Activated T-cell treated with anti-CD3 and anti-CD28 coated beads, Interleukin-2, amount 50 U/mL, for 24 hours (primary cell): ENCODE measurements at places on chromosomes 5 and 9.

GRCh38 chr9:28929433-28929832, 1356.2 kb upstream of the C9orf72 start:
- DNase-seq = no peak

GRCh38 chr5:112257005-112257404, 162.1 kb downstream of the EPB41L4A start:
- no peak for DNase-seq

DNA sequence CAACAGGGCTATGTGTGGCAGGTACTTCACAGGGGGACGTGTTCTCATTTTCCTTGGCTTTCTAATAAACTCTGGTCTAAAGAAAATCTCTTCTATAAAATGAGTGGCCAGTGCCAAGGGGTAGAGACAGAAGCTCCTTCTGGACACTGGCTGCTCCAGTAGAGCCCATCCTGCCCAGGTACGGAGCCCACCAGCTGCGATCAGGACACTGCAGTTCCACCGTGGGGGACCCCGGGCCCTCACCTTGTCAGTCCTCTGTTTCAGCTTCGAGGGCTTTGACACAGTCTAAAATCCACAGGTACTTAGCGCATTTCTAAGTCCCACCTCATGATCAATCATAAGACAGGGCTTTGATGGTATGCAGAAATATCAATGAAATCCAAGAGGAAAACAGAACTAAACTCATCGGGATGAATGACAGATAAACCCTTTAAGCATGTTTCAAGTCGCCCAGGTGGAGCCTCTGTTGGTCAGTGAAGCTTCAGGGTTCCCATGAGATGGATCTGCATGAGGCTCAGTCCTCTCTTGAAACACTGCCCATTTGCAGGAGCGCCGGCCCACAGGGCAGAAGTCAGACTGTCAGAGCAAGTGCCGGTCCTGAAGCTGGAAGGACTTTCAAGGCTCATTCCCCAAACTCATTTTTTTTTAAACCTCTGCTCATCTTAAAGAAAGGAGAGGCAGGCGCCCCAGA, 20.3 kb upstream of the TERT start:
- peak; percentile 25 for DNase-seq

DNA sequence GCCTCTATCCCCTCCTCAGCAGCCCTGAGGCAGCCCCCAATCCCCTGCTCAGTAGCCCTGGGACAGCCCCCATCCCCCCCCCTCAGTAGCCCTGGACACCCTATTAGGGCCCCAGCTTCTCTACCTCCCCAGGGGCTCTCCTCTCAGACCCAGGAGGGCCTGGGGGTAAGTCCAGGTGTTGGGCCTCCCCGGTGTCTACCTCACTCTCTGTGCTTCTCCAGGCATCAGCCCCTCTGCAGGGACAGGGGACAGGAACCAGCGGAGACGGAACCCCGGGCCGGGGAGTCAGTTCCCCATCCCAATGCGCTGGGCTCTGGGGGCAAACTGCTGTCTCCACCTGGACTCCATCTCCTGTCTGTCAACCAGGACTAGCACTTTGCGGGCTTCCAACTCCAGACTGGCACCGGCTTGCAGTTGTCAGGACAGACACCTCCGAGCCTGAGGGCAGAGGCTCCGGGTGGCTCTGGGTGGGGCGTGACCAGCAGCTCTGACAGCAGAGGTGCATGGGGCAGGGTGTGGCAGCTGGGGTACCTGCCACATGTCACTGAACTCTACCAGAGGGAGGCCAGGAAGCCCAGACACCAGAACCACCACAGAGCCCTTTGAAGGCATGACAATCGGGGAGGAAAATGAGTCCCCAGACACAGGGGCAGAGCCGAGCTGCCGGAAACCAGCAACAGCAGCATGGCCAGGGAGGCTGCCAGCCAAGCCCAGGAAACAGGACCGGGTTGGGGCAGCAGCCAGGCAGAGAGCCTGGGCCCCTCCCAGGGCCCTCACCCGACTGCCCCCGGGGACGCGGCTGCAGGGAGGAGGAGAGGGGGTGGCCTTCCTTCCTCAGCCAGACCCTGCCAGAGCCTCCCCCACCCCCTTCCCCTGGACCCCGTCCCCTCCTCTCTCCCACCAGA, 17.7 kb upstream of the UBAC1 start:
- DNase-seq = peak; percentile 57

DNA sequence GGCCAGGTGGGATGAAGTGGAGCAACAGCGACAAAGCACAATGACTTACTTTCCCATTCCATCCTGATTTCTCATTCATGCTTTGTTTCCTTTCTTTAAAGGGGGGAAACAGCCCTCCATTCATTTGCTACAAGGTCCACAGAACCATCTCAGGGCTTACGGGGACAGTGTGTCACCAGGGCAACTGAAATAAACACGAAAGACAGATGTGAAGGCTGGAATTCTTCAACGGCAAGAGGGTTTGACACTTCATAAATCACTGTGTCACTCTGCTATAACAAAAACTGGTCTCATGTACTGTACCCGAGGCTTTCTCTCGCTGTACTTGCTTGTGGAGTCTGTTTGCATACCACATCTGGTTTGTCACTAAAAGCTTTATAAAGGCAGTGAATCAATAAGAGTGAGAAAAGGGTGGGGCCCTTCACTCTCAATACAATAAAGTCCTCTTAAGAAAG, 150.8 kb downstream of the EFNA5 start:
- DNase-seq = no peak

GRCh38 chr5:33227247-33227646, 213.5 kb upstream of the TARS1 start:
- no peak for DNase-seq

DNA sequence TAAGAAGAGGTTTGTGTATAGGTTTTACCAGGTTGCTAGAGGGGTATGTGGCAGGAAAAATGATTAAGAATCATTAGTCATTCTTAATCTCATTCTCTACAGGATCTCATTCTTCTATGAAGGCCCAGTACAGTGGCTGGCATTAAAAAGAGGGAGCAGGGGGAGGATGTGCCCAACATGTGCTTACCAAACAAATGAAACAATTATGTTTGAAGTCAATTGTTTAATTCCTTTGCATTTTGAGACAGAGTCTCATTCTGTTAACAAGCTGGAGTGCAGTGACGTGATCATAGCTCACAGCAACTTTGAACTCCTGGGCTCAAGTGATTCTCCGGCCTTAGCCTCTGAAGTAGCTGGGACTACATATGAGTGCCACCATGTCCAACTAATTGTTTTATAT, 23.0 kb downstream of the FNIP1 start:
- DNase-seq = no peak

DNA sequence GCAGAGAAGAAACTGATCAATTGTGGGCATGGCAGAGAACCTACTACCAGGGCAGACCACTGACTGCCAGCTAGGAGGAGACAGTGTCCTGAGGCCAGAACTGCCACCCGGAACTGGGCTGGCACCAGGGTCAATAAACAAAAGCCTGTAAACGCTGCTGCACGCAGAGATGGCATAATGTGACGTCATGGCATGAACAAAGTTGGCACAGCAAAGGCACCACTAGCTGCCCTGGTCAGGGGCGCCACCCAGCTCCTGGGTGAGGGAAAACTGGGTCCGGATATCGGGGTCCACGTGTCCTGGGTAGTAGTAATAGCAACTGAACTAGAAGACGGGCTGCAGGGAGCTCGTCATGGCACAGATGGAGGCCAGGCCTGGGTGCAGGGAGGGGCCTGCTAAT, 32.1 kb downstream of the DYNC2I2 start:
- DNase-seq = no peak

GRCh38 chr5:55720188-55720703, 8.1 kb upstream of the SLC38A9 start:
- DNase-seq = no peak

DNA sequence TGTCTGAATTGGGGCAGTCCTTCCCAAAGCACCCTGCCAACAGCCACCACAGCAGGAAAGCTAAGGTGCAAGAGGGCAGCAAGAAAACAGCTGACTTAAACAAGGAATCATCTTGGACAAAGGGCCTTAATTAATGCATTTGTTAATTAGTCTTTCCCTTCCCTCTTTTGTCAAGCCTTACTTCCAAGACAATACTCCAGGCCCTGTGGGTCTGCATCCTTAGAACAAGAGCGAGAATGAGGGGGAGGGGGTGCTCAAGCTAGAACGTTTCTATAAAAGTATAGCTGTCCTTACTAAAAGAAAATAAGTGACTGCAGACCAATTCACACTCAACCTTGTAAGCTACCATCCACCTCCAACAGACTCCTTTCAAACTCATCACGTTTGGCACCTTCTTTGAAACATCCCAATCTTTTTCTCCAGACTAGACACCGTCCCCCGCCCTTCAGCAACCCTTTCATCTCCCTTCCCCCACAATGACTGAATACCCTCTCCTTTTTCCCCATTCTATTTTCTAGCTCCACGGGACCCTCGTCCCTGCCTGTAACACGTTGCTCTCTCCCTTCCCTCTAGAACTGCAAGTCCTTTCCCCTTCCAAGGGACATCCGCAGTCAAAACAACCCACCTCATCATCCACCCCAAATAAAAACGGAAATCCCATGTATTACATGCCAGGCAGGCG, 85.7 kb upstream of the RNF38 start:
- no peak for DNase-seq

DNA sequence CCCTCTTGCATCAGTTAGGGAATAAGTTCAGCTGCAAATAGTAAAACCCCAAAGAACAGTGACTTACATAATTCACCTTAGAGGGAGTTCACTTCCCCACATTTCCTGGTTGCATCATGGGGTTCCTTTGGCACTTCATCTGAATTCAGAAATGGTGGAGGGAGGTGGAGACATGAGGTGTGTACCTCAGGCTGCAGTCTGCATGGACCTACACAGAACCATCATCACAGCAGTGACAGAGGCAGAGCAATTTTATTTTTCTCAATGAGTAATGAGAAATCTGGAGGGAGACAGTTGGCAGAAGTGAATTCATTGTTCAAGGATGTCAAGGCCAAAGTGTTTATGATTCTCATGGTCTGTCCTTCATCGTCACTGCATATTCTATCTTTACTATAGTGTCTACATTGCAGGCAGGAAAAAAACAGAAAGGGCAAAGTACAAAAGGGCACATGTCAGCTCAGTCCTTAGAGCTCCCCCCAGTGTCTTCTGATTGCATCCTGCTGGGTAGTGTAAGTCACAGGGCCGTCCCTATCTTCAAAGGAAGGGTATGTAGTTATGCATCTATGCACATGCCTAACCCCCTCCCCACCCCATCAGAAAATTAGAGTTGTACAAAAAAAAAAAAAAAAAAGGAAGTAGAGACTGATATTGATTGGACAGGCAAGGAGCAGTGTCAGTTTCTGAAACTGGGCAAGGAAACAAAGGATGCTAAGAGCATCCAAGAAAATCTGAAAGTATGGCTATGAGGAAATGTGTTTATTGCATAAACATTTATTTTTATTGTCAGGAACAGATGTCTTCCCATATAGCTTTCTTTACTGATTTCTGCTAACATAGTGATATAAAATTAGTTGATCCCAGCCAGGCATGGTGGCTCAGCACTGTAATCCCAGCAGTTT, 132.7 kb upstream of the APC start:
- DNase-seq = no peak

DNA sequence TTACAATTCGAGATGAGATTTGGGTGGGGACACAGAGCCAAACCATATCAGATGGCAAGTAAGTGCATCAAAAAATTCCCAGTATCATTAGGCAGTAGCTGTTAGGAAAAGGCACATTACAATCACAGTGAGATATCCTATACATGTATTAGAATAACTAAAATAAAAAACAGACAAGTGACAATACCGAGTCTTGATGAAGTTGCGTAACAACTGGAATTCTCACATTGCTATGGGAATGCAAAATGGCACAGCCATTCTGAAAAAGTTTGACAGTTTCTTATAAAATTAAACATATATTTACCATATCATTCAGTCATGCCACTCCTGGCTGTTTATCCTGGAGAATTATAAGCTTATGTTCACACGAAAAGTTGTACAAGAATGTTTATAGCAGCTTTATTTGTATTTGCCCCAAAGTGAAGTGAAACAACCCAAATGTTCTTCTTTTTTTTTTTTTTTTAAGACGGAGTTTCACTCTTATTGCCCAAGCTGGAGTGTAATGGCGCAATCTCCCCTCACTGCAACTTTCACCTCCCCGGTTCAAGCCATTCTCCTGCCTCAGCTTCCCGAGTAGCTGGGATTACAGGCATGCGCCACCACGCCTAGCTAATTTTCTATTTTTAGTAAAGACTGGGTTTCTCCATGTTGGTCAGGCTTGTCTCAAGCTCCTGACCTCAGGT, 93.1 kb upstream of the TLE1 start:
- no peak for DNase-seq

- DNase-seq = no peak
Measured at GRCh38 chr5:72921886-72922285, 34.0 kb upstream of the FCHO2 start.

GRCh38 chr5:28104080-28104479, 1065.7 kb upstream of the CDH9 start:
- DNase-seq = no peak

- no peak for DNase-seq
Measured at GRCh38 chr9:5688109-5688508, 59.2 kb downstream of the RIC1 start.

GRCh38 chr9:20197976-20198685, 409.3 kb upstream of the SLC24A2 start:
- DNase-seq = no peak

GRCh38 chr5:68268101-68268851, 52.7 kb downstream of the PIK3R1 start:
- DNase-seq = no peak

- no peak for DNase-seq
Measured at GRCh38 chr5:5025774-5026408, 114.2 kb upstream of the ADAMTS16 start.

- no peak for DNase-seq
Measured at GRCh38 chr9:99354104-99354503, 132.0 kb downstream of the SEC61B start.

DNA sequence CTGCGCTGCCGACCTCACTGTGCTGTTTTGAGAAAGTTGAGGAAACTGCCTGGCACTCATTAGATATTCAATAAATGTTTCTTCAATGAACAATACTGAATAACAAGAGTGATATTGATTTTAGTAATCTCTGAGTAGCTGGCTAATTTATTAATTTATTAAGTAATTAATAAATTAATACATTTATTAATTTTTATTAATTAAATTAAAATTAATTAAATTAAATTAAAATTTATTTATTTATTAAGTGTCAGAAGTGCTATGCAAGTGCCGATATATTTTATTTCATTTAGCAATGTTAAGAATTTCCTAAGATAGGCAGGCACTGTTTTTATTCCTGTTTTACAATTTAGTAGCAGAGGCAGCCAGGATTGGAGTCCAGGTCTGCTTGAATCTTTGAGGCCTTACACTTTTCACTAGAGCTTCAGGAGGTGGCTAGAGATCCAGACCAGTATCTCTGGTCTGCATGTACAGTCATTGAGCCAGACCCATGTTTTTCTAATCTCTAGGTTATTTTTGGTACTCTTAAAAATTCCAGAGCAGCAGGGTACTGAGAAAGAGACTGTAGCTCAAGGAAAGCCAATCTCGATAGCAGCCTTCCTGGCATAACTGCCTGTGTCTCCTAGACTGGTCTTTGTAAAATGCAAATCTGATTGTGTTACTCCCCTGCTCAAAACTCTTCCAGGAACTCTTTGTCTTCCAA, 109.2 kb downstream of the ARHGEF28 start:
- no peak for DNase-seq

DNA sequence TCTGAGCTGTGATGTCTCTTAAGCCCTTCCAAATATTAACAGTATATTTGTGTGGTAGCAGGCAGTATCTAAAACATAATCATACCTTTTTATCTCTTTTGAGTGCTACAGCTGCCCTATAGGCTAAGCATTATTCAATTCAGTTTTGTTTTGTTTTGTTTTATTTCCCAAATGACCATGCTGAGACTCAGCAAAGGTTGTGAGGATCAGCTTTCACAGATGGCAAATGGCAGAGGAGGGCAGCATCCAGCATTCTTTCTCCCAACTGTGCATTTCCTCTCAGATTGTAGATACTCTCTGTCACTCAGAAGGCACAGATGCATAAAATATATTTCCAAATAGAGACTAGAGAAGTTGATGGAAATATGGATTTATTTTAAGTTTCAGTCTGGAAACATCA, 90.7 kb downstream of the DAPK1 start:
- DNase-seq = no peak
